ENCODE measurements at places on chromosomes 2 and 18.
A peak's percentile ranks its signal among the peaks of the same experiment; 100 is the strongest.

- no peak for DNase-seq
These were observed 207.7 kb upstream of the COL3A1 start for GRCh38 chr2:188766471-188766856.

- no peak for DNase-seq
These were observed 166.6 kb upstream of the PKDCC start for GRCh38 chr2:41881249-41881648.

GRCh38 chr18:63257453-63257852 is 62.1 kb downstream of the BCL2 start:
- no peak for DNase-seq

GRCh38 chr2:172065111-172065510 is 20.2 kb upstream of the DLX1 start:
- no peak for DNase-seq

- no peak for DNase-seq
These were observed 57.0 kb downstream of the CIB4 start for GRCh38 chr2:26584191-26584590.

GRCh38 chr2:38945911-38946310 is 56.2 kb downstream of the ARHGEF33 start:
- DNase-seq, result no peak

GRCh38 chr18:79507076-79507545 is 111.4 kb downstream of the NFATC1 start:
- DNase-seq, result no peak

GRCh38 chr18:36179562-36180355 is 7.5 kb upstream of the MOCOS start:
- DNase-seq, result no peak

DNA sequence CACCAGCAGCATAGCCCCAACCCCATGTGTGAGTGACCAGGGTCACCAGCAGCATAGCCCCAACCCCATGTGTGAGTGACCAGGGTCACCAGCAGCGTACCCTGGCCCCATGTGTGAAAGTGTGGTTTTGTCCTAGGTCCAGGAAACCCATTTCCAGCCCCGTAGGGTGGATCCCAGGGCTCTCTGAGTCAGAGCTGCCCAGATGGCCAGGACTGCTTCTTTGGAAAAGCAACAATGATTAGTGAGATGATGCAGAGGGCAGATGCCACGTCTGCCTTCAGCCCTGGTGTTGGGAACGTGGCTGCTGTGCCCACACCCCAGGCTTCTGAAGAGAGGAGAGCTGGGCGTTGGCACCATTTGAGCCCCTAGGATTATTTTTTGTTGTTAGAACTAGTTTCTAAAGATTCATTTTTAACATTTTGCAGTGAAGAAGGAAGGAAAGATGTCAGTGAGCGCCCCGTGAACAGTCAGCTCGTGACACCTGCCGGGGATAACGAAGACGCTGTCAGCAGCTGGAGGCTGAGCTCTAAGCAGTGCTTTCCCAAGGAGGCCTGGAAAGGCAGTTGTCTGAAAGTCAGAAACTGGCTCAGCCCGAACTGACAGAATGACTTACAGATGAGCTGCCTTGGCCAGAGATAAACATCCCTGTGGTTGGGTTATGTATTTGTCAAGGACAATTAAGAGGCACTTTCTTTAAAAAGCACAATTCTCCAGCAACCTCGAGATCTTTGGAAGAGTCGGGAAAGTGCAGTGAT is 32.1 kb upstream of the KCNG2 start:
- DNase-seq, result no peak

DNA sequence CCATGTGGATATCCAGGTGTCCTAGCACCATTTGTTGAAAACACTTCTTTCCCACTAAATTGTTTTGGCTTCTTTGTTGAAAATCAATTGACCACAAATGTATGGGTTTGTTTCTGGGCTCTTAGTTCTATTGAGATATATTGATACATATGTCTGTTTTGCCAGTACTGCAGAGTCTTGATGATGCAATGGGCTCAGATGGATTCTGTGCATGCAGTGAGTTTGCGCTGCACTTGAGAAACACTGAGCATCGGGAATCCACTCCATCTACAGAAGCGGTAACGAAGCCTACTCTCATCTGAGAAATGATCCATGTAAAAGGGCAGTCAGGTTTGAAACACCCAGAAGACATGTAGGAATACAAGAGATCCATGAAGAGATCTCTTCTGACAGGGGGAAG is 21.9 kb upstream of the DNAJC10 start:
- peak; percentile 82 for DNase-seq

DNA sequence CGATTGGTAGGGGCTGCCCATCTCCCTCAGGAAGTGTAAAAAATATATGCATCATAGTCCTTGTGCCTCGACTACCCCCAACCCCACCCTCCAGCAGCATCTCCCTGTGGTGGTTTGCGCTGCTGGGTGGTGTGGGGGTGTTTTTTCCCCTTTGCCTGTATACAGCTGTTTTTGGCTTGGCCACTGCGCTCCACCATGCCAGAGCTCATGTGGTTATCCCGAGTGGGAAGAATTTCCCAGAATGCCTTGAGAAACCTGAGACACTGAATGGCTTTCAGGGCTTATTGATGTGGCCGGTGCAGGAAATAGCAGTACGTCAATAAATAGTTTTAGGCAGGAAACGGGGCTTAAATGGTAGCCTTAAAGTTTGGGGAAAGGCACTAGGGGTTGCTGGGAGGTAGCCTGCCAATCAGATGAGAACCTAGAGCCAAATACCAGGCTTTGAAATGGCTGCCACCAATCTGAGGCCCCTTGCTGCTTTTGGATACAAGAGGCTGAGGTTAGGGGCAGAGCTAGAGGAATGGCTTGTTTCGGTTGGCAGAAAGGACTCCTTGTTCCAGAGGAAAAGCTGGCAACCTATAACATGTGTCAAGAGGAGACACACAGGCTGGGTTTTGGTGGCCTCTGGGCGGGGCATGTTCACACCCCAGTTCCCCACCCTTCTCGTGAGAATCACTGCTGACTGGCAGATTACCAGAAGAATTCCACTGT is 144.1 kb downstream of the SMAD7 start:
- DNase-seq, result no peak

Data from NCI-H345 (cell line).